Foreskin fibroblast (primary cell): ENCODE measurements at places on chromosomes 2 and 18.

DNA sequence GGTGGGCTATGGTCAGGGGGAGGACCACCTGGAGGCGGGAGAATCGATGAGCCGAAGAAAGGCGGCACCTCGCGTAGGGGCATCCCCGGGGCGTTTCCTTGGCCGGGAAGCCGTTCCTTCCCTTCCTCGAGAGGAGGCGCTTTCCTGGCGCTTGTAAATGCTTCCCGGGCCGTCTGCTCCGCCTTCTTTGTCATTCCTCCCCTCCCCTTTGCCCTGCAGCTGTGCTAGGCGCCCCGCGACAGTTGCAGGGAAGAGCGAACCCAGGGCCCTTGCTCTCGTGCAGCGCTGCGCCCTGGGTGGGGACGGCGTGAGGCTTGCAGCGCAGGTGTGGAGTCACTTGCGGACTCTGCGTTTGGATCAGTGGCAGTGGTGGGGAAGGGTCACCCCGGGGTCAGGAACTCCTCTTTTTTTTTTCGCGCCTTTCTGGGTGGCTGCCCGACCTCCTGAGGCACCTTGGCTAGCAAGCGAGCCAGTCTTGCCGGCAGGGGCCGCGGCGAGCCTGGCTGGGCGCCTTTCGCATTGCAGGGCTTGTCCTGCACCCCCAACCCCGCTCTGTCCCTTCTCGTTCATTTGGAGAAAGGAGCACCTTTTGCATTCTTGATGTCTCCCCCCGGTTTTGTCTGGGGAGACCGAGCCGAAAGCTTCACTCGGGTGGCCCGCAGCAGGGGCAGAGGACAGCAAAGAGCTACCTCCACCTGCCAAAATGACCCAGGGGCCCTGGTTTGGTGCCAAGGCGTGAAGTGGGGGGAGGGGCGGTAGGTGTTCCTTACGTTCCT, 858 bp downstream of the KCNS3 start:
- DNase-seq, result peak; percentile 86

- no peak for DNase-seq
Measured at GRCh38 chr2:128525653-128526052, 207.0 kb upstream of the HS6ST1 start.

DNA sequence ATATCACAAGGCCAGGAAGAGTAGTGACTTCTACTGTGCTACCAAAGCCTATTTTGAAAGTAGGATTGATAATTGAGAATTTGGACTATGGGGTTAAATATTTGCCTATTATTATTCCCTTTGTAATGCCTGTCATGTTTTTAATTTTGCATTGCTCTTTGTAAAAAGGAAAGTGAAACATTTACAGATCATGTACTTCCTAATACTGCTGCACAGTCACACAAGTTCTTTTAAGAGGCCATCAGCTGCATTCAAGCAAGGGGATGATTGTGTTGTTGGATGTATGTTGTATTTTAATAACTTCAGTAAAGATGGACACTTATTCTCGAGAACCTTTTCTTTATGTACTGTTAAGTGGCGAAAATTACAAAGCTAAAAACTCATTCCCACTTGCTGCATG, 70.1 kb downstream of the PLEKHA3 start:
- DNase-seq, result no peak

DNA sequence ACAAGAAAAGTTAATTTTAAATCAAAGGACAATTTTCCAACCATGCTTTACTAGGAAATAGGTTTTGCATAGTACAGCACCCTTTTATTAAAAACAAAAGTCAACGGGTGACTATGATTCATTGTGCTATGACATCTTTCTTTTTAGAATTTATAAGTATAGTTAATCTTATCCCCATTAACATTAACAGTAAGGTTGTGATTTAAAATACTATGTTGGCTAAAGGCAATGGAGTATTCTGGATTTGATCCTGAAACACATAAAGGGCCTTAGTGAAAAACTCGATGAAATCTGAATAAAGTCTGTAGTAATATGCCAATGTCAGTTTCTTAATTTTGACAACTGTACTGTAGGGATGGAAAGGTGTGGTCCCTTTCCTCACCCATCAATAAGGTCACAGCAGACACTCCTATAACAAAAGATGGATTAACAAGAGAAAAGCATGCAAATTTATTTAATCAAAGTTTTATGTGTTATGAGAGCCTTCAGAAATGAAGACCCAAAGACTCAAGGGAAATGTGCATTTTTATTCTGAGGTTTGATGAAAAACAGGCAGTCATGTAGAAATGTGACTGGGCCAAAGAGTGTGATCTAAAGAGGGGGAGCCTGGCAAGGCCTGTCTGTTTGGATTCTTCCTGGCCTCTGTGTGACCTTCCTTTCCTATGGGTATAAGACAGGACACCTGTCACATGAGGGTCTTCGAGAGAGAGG, 731.4 kb downstream of the TSN start:
- no peak for DNase-seq
